Stimulated activated CD4-positive, alpha-beta T cell treated with anti-CD3 and anti-CD28 coated beads, Interleukin-4, amount 100 ng/mL, for 48 hours (primary cell): ENCODE measurements at places on chromosomes 6 and 20.

DNA sequence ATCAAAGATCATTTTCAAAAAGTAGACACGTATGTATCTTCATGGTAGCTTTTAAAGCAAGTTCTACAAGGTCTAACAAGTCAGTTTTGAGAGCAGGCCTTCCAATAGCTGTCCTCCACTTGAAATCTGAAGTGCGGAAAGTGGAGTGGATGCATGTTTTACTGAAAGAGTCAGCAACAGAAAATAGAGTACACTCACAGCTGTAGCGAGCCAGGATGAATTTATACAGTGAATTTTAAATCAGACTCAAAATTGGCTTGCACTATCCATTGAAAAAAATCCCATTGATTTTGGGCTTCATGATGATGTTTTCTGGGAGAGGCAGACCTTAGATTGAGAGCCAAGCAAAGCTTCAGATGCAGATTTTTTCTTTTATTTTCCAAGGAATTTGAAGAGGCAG, 80.6 kb downstream of the GJA10 start:
- no peak for DNase-seq

GRCh38 chr6:146847426-146847825, 248.7 kb downstream of the ADGB start:
- no peak for DNase-seq

- no peak for DNase-seq
Measured at GRCh38 chr6:28315628-28316027, 20.3 kb downstream of the ZSCAN31 start.

- no peak for DNase-seq
Measured at GRCh38 chr6:699319-699718, 6.4 kb upstream of the EXOC2 start.

- no peak for DNase-seq
Measured at GRCh38 chr6:163405412-163406309, 8.9 kb upstream of the QKI start.

- DNase-seq: no peak
Measured at GRCh38 chr6:117072134-117072533, 193.2 kb upstream of the VGLL2 start.

DNA sequence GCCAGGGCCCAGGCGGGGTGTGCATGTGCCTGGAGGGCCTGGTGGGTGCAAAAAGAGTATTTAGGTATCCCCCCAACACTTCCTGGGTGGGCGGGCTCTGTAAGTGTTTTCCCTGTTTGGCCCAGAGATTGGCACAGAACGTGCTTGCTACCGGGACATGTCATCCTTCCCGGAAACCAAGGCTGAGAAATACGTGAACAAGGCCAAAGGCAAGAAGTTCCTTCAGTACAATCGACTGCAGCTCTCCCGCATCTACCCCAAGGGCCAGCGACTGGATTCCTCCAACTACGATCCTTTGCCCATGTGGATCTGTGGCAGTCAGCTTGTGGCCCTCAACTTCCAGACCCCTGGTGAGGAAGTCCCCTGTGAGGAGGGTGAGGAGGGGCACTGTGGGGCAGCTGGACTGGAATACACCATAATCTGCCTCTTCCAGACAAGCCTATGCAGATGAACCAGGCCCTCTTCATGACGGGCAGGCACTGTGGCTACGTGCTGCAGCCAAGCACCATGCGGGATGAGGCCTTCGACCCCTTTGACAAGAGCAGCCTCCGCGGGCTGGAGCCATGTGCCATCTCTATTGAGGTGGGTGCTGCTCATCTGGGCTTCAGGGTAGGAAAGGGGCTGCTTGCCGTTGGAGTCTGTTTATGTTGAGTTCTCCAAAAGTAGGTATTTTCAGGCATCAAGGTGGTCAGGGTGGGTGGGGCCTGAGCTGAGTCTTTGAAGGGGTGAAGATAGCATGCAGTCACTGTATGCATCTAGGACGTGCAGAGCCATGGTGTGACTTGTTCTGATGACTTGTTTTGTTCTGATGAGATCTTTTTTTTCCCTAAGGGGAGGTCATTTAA, 35.2 kb downstream of the PLCG1 start:
- no peak for DNase-seq

DNA sequence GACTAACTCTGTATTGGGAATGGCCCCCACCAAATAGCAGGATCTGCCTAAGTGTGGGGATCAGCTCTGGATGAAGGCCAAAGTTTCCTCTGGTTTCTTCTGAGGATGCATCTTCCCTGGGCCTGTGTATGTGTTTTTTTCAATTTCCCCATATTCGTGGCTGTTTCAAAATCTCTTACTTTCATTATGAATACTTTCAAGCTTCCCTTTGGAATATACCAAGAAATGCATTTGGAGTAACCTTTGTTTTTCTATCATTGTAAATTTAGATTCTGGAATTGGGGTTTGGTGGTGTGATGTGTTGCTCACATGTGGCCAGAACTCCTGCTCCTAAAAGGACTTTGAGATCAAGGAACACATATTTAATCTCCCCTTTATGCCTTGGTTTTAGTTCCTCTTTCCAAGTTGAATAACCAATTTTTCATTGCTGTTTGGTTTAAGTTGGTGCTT, 8.4 kb downstream of the ENTPD6 start:
- DNase-seq: no peak

DNA sequence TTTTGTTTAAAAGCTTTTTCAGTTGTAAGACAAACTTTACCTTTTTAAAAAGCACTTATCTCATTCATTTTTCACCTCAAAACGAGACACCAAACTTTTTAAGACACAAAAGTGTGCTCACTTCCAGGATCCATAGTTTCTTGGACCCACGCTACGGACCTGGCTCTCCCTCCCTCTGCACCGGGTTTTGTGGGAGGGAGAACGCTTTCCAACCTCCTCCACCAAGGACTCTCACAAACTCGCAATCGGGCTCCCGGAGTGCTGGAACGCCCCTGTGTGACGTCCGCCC, 436 bp downstream of the CAGE1 start:
- DNase-seq: no peak

GRCh38 chr20:34887023-34887422, 10.6 kb downstream of the ACSS2 start:
- DNase-seq: no peak

- no peak for DNase-seq
Measured at GRCh38 chr6:25165177-25165576, 114.0 kb upstream of the CARMIL1 start.

DNA sequence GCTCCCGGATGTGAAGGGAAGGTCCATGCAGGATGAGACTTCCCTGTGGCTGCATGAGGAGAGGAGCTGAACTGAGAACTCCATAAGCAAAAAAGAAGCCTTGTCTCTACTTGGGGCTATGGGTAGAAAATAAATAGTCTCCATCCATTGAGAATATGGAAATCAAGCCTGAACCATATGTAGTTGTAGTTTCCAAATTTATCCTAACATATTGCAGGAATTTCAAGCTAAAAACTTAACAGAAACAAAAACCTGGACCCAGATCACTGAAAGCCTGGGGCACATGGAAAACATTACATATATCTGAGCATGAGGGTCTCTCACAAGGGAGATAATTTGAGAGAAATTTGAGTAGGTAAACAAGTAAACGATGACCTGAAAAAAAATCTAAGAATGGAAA, 94.9 kb upstream of the C6orf118 start:
- no peak for DNase-seq
